Stimulated activated CD4-positive, alpha-beta T cell treated with anti-CD3 and anti-CD28 coated beads, Interleukin-4, amount 100 ng/mL, for 48 hours (primary cell): ENCODE measurements at places on chromosomes 7 and 10.
A peak's percentile ranks its signal among the peaks of the same experiment; 100 is the strongest.

- no peak for DNase-seq
These were observed 224.1 kb downstream of the SLC25A13 start for GRCh38 chr7:96097835-96098234.

- DNase-seq: no peak
These were observed 30.4 kb downstream of the SIRT1 start for GRCh38 chr10:67914777-67915340.

- DNase-seq: no peak
These were observed 154.1 kb downstream of the DGKB start for GRCh38 chr7:14748461-14748860.

GRCh38 chr10:73577788-73578187, 13.4 kb downstream of the USP54 start:
- no peak for DNase-seq

DNA sequence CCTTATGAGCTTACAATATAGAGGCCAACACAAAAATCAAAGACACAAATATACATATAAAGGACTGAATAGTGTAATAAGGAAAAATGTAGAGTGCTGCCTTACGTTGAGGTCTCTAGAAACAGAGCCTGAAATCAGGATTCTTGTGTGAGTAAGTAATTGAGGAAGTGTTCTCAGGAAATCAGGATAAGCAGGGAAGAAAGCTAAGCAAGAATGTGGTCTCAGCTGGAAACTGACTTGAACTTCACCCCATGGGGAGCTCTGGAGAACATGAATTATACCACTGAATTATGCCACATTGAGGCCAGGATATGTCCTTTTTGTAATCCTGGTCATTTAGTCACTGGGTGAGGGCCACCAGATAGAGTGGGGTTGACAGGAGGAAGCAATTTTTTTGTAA, 191.9 kb downstream of the ETV1 start:
- DNase-seq: no peak

DNA sequence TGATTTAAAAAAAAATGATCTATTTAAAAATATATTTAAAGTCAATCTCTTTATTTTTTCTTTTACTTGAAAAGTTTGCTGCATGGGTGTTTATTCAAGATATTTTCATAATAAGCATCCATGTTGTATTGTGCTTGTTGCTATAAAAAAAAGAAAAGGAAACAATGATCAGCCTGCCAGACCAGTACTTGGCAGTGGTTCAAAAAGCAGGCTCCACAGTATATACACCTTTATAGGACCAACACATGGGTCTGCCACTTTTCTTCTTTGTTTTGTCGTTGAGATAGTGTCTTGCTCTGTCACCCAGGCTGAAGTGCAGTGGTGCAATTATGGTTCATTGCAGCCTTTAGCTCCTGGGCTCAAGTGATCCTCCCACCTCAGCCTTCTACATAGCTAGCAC, 228.0 kb downstream of the TWIST1 start:
- no peak for DNase-seq

GRCh38 chr10:120177330-120177729, 279.7 kb upstream of the PLPP4 start:
- DNase-seq: no peak

- DNase-seq: no peak
These were observed 34.2 kb downstream of the PARD3 start for GRCh38 chr10:34780818-34781380.

DNA sequence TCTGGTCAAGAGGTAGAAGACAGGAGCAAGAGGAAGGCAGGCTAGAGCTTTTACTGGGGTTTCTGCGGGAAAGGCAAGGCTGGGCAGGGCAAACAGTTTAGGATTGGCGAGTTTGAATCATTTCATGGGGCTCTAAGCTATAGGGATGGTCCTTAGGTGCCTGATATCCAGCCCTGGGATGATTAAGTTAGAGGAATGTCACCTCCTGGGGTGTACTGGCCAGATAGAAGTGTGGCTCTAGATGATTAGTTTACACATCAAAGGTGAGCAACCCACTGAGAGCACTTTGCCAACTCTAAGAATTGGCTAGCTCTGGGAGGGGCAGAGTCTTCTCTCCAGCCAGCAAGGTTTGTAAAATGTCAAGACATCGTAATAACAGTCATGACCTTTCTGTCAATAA, 52.4 kb downstream of the ZNF365 start:
- DNase-seq: no peak

- DNase-seq: no peak
These were observed 128.4 kb upstream of the TCF7L2 start for GRCh38 chr10:112821663-112822062.

DNA sequence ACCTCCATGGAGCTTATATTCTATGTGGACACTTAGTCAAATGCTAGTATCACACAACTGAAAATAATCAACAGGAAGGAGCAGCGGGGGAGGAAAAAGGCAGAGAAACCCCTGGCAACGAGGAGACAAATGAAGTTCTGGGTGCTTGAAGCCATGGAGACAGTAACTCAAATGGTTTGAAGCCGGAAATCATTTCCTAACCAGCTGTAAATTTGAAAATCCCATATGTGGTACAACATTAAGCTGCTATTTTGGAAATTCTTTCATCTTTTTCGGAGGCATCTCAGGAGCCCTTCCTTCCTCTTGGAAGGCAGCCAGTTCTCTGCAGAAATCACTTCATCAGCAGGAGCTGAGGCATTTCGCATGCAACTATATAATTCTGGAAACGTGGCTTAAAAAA, 91.4 kb downstream of the PPP1R3C start:
- no peak for DNase-seq

DNA sequence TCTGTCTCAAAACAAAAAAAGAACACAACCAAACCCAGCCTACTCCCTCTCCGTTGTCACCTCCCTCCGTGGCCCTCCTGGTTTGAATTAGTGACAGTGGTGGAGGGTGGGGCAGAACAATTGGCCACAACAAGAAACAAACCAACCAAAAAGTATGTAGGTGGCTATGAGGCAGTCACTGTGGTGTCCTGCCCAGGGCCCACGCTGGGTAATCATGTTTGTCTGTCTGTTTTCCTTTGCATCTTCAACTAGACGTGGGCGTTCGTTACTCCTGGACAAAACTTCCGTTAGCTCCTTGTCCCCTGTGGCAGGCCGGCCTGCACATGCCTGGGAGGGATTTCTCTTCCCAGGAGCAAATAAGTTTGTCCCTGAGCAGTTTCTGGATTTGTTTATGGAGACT, 78.4 kb downstream of the XRCC2 start:
- DNase-seq: no peak

DNA sequence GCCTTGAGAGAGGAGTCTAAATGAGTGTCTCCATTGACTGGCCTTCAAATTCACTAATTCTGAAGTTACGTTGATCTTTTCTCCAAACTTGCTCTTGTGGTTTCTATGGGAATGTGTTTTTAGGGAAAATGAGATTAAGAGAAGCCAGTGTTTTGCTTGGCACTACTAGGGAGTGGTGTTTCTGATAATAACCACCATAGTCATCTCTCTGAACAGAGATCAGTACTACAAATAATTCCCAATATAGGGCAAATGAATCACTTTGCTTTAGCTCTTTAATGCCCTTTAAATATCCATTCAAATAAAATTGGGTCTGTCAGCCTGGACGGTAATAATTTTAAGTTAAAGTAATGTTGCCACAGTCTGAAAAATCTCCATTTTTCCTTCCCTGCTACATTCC, 90.8 kb downstream of the NRF1 start:
- DNase-seq: no peak

DNA sequence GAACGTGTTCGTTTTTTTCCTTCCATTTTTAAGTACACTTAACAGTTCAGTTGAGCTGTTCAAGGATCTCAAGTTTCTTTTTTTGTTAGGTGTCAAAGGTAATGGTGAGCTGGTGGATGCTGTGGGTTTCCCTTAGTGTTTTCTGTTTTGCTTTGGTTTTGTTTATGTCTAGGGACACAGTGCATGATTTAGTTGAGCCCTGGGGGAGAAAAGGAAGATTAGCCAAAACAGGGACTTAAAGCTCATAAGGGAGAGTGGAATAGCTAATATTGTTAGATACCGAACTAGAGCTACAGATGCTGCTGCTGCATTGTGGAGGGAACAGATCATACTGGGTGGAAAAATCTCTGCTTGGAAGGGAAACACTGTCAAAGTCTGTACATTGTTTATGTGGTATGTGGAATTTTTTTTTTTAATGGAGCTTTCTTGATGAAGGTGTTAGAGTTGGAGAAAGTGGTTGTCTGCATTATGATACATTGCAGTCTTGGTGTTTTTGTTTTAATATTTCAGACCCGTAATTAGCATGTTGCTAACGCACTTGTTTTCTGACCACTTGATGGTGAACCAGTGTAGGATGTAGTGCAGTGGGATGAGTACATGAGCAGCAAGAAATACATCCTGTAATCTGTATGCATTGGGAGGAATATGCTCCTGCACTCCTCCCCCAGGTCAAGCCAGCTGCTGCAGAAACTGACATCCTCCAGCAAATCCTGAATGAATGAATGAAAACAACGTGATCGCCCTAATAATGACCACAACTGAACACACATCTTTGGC, 2.1 kb downstream of the GLCCI1 start:
- DNase-seq: no peak

DNA sequence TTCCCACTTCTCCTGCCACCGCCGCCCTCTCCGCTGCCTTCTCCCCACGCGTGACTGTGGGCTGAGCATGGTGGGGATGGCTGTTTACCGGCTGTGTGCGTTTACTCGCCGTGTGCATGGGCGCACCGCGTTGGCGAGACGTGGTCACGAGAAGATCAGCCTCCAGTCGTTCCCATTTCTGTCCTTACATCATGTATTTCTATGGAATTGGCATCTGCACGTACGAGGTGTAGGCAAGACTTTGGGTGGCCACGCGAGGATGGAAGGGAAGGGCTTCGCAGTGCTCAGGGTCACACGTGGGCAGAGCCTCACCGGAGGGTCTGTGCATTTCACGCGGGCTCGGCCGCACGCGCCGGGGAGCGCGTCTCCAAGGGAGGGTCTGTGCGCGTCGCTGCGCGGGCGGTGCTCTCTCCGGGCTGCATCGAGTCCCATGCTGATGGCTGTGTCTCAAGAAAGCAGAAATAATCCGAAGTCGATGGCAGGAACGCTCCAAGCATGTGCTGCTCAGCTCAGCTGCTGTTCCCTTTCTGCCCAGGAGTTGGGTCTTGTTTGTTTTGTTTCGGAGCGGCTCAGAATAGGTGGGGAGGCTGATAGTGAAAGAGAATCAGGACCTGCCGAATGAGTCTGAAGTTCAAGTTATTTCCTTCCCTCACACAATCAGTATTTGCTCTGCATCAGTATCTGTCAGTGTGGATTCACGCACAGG, 973 bp downstream of the CAMK1D start:
- no peak for DNase-seq

- no peak for DNase-seq
These were observed 107.4 kb downstream of the CLEC2L start for GRCh38 chr7:139630643-139631519.

GRCh38 chr7:80216996-80217842, 82.6 kb downstream of the GNAI1 start:
- DNase-seq: no peak

DNA sequence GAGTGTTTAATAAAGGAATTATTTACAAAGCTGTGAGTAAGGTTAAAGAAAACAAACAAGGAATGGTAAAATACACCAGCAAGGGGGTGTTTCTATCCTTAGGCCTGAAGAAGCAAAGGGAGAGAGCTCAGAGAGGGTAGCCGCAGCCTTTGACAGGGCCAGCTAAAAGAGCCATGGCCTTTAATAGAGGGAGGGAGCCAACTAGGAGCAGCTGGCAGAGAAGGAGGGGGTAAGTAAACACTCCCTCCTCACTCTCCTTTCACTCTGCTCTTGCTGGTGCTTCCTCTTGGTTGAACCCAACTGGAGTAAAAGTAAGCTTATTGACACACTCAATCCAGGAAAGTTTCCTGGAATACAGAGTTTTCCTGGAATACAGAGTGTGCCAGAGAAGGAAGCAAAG, 87.5 kb downstream of the CH25H start:
- no peak for DNase-seq

- DNase-seq: no peak
These were observed 109.1 kb downstream of the MTERF1 start for GRCh38 chr7:91771394-91771793.

GRCh38 chr10:48289501-48290238, 15.2 kb upstream of the FRMPD2 start:
- DNase-seq: peak; percentile 30

GRCh38 chr7:147052818-147053217, 936.2 kb downstream of the CNTNAP2 start:
- no peak for DNase-seq

DNA sequence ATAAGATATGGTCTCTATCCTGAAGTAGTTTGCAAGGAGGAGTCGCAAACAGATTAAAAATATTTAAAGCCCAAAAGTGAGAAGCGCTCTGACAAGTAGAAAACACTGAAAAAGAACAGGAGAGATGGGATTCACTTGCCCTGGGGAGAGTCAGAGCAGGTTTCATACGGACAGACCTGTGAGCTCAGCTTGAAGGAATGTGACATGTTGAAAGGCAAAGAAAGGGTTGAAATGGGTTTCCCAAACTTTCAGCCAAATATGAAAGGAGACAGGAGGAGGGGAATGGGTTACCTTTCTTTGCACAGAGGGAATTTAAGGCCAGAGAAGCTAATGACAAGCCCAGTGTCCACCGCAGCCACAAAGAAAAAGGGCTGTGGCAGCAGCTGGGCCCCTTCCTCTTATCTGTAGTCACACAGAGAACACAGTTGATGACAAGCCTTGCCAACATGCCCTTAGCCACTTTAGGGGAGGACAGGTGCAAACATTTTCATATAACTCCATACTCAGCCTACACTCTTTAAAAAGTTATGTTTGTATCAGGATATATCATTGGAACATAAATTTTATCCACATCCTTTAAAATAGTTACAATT, 14.9 kb downstream of the HOXA1 start:
- no peak for DNase-seq

DNA sequence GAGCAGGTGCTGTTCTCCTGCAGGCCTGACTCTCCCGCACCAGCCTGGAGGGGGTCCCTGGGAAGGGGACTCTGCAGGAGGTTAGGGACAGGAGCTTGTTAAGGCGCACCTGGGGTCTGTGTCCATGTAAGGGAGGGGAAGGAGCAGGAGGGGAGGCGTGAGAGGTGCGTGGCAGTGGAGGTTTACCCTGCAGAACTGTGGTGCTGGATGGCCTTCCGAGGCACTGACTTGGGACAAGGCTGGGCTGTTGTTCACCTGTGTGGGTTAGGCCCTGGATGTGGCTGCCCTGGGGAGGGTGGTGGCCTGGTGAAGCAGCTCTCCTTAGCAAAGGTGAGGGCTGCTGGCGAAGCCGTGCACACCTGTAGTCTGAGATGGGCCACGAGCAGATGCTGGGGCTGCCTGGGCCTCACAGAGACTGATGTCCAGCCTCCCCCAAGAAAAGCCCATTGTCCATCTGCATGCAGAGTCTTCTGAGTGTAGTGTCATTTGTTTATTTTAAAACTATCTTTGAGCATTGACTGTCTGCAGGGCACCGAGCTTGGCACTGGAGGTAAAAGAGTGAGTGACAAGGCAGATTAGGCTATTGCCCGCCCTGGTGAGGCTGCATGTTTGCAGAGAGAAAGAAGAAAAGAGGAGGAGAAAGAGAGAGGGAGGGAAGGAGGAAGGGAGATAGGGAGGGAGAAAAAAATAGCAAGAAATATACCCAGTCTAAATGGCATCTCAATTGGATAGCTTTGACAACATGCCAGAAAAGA, 225.3 kb downstream of the GLRX3 start:
- DNase-seq: no peak

DNA sequence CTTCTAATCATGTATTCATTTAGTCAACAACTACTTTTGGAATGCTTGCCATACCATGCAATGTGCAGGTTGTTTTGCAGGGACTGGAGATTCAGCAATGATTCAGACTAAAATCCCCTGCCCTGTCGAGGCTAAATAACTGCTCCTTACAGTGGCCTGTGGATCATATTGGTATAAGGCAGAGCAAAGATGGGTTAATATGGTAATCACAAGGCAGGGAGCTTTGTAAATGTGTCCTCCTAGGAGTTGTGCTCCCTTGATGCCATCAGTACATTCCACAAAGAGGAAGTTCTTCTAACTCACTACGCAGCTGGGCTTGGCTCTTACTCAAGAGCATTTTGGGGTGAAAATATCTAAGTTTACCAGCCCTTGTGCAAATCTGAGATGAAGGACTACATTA, 614 bp upstream of the IFIT2 start:
- DNase-seq: no peak
